ENCODE measurements at places on chromosomes 16 and 17. TPM values are rescaled to one million over a fixed set of nuclear protein-coding genes. Genes with fewer than 3 reads are reported as not detected.
A peak's percentile ranks its signal among the peaks of the same experiment; 100 is the strongest.

DNA sequence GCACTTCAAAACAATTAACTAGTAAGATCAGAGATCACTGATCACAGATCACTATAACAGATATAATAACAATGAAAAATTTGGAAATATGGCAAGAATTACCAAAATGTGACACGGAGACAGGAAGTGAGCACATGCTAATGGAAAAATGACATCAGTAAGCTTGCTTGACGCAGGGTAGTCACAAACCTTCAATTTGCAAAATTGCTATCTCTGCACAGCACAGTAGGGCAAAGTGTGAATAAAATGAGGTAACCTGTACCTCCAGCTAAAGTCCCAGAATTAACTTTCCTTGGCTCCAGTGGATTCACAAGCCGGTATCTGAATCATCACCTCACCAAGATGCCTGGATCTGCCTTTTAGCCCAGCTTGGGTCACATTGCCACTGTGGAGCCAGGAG lies 4.2 kb upstream of the MMP2 start:
- no peak for DNase-seq

KRTAP4-5 gene
- not detected for total RNA-seq

DNA sequence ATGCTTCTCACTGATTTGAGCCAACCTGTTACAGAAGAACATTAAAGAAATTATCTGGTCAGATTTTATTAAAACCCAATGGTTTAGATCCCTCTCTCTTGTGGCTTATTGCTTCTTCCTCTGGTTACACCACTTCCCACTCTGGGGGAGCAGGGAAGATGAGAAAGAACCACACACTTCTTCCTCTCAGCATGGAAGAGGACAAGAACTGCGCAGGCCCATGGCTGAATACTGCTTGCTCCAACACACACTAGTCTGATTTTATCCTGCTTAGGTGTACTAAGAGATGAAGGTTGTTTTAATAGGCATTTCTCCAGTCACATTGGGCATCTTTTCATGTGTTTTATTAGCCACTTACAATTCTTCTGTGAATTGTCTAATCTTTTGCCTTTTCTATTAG lies 27.6 kb downstream of the MAP3K3 start:
- no peak for DNase-seq

DNA sequence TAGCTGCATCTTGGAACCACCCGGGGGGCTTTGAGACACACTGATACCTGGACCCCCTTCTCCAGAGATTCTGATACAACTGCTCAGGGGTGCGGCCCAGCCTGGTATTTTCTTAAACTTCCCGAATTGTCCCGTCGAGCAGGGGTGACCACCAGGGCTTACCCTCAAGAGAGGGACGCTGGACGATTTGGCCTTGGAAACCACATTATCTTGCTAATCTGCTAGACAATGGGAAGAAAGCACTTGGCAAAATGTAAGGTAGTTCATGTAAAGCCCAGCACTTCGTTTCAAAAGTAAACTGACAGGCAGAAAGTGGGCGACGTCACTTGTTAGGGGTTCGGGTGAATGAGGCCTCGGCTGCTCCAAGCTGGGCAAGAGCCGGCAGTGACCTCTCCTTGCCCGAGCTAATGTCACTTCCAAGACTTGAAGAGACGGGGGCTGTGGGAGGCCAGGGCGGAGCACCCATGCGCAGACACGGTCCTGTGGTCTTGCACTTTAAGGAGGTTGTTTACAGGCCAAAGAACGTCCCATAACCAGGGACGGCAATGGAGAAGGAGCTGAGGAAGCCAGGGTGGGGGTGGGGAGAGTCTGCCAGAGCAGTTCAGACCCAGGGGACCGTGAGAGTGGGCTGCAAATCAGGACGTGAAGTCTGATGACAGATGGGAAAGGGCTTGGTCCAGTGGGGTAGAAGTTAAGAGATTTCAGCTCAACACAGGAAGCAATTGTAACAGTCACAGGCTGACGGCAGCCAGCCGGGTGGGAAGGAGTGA lies 152.7 kb upstream of the GSE1 start:
- DNase-seq: peak; percentile 69

All from tongue (tissue), 3 donors.